Hypothalamus (tissue), 51 donors: ENCODE measurements at places on chromosomes 7 and 10.

DNA sequence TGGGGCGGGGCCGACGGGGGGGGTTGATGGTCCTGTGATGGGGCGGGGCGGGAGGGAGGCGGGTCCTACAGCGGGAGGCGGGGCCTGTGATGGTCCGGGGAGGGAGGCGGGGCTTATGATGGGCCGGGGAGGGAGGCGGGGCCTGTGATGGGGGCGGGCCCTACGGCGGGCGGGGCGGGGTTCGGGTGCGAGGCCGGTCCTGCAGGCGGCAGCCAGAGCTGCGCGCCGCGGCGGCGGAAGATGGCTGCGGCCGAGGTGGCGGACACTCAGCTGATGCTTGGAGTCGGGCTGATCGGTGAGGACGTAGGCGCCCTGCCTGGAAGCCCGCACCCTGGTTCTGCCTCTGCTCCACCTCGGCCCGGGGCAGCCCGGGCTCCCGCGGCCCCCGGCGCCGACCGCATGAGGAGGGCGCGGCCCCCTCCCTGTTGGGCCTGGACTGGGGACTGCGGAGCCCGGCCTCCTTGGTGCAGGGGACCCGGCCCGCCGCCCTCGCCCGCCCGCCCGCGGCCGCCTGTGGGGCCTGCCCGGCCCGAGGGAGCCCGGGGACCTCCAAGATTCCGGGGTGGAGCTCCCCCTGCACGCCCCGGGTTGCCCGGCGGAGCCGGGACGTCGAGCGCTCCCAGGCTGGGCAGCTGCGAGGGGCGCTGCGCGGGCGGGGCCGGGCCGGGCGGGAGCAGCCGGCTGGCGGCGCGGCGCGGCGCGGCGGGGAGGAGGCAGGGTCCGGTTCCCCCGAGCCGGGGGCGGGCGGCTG, at the start of gene DENND10:
Gene DENND10 (plus strand): TSS at position 211 of the 751 bp plus-strand sequence. CDS start 30 bp downstream, at position 241.
- DNase-seq: peak; percentile 86

DNA sequence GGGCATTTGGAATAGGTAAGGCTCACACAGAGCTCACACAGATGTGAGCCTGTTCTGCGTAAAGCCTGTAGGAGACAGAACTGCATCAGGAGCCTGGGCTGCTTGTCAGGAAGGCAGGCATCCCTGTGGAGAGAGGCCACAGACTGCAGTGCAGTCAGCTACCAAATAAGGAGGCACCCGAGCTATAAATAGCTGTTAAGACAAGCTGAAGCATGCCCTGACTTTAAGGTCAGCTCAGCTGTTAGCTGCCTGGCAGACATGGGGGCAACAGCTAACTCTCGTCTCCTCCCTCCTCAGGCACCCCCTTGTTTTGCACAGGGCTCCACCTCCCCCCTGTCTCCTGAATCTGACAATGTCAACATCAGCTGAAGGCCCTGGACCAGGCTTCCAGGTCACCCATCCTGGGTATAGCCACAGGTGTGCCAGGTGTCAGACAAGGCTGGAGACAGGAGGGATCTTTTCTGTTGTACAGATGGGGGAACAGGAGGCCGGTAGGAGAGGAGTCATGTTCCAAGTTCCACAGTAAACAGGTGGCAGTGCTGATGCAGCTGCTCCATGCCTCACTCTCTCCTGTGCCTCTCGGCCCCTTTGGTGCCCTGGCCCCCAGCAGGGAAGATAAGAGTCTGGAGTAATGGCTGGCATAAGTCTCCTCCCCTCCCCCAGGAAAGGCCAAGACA, 27.6 kb upstream of the MKRN1 start:
- no peak for DNase-seq

- DNase-seq: no peak
Measured at GRCh38 chr7:30890226-30890625, 21.4 kb upstream of the AQP1 start.

GRCh38 chr10:114780577-114781184, 40.9 kb upstream of the FHIP2A start:
- DNase-seq: no peak

DNA sequence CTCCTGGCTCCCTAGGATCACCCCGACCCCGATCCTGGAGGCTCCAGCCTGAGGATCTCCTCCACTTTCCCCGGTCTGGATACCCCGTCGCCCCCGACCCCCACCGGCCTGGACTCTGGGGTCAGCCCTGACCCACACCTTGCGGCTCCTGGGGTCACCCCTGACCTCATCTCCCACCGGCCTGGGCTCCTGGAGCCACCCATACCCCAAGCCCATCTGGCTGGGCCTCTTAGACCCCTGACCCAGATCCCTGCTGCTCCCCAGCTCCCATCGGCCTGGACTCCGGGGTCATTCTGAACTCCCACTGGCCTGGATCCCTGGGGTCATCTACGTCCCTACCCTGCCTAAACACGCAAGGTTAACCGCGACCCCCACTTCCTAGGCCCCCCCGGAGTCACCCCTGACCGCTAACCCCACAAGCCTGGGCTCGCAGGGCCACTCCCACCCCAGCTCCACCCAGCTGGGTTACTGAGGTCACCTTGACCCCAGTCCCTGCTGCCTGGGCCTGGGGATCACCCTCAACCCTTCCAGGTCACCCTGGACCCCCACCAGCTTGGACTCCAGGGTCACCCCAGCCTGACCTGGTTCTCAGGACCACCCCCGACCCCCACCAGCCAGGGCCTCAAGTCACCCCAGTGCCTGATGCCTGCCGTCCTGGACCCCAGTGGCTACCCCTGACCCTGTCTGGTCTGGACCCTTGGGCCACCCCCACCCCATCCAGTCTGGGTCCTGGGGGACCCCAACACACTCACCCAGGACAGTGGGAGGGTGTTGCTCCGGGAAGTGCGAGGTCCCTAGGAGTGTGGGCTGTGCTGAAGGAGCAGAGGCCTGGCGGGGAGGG, 1.2 kb downstream of the FOXK1 start:
- no peak for DNase-seq

GRCh38 chr10:133100706-133101415, 13.1 kb downstream of the ADGRA1 start:
- no peak for DNase-seq

GRCh38 chr7:135420786-135421185, 89.1 kb downstream of the CNOT4 start:
- DNase-seq: no peak

GRCh38 chr10:92150823-92151222, 140.1 kb downstream of the CPEB3 start:
- DNase-seq: no peak

- no peak for DNase-seq
Measured at GRCh38 chr7:135161669-135162068, 8.8 kb downstream of the CYREN start.

- DNase-seq: no peak
Measured at GRCh38 chr7:65308300-65308678, 65.4 kb upstream of the ZNF92 start.
